ENCODE measurements at places on chromosomes 3 and 15.

GRCh38 chr3:155908086-155908485, 37.6 kb downstream of the GMPS start:
- DNase-seq: no peak

DNA sequence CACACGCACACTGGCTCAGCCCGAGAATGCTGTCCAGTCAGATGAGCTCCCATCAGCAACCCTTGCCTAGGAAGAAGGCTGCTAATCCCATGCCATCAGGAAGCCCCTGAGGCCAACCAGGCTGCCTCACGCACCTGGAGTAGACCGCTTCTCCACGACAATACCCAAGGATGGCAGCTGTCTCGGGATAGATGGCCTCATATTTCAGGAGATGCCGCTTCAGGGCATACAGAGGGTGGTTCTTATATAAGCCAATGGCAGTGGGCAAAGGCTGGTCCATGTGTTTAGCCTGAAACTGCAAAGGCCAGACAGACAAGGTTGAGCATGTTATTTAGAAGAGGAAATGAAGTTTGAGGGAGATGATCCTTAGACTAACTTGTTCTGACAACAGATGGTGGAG, 22.2 kb downstream of the XPC start:
- no peak for DNase-seq

DNA sequence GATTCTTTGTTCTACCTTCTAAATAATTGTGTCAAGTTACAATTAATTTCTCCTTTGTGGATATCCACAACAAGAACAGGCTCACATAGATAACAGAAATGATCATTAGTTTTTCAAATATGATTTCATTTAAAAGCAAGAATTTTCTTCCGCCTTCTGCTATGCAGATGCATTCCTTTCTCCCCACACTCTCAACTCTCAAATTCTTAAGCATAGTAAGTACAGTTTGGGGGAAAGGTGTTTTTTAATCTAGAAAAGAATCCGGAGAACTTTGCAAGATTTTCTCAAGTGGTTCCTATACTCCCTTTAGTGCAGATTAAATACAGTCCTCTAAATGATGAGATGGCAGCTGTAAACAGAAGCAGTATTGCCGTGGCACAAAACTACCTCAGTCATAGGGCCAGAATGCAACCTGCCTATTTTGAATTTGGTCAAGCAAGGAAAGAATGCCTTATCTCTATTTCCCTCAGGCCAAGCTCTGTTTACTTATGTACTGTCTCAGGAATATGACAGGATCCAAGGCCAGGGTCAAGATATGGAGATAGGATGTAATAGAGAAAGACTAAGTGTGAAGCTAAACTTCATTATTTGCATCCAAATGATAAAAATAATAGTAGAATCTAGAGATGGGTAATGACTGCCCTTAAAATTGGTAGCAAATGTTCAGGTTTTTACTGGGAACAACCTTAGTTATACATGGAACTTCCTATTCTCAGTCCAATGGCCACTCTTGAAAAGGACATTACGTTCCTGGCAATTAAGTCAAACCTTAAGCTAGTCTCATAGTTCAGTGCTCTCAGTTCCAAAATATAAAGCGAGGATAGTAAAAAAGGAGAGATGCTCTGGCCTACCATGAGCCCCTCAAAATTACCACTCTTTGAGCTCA, 77.3 kb upstream of the PHLDB2 start:
- DNase-seq: no peak

DNA sequence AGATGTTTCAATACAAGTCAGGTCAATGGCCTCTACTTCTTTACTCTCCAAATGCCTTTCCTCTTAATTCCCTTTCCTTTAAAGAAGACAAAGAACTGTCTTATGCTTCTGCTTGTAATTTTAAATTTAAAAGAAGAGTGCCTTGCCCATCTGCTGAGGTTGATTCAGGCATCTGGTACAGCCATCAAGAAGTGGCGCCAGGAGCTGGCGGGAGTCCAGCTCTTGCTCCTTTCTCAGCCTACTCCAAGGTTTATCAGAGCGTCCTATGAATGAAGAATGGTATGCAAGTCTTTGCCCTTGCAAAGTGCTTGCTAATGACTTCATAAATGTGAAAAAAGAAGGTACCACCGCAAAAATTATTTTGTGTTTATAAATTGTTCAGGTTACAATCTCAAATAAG, 294.6 kb upstream of the TGFBR2 start:
- DNase-seq: no peak

DNA sequence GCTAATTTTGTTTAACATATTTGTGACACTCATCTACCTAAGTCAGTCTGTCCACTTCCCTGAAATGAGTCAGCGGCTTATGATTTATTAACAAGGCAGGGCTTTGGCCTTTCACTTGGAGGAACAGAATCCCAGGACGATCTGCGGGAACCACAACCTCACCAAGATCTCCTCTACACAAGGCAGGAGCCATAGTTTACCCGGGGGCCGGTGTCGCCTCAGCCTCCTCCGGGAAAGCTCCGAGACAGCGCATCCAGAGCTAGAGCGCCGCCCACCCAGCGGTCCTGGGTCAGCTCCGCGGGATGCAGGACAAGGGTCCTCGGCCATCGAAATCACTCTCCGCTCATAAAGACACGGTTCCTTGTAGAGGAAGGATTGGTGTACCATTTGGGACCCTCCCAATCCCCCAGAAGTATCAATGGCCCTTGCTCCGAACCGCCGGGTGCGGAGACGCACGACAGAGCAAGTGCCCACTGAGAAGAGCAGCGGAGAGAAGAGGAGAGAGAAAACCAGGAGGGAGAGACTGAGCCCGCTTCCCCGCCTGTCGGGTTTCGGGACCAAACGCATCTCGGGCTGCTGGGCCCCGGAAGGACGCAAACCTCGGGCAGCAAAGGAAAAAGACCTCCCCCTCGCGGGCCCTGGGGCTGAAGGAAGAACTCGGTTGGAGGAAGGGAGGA, 13.1 kb upstream of the ALCAM start:
- no peak for DNase-seq

DNA sequence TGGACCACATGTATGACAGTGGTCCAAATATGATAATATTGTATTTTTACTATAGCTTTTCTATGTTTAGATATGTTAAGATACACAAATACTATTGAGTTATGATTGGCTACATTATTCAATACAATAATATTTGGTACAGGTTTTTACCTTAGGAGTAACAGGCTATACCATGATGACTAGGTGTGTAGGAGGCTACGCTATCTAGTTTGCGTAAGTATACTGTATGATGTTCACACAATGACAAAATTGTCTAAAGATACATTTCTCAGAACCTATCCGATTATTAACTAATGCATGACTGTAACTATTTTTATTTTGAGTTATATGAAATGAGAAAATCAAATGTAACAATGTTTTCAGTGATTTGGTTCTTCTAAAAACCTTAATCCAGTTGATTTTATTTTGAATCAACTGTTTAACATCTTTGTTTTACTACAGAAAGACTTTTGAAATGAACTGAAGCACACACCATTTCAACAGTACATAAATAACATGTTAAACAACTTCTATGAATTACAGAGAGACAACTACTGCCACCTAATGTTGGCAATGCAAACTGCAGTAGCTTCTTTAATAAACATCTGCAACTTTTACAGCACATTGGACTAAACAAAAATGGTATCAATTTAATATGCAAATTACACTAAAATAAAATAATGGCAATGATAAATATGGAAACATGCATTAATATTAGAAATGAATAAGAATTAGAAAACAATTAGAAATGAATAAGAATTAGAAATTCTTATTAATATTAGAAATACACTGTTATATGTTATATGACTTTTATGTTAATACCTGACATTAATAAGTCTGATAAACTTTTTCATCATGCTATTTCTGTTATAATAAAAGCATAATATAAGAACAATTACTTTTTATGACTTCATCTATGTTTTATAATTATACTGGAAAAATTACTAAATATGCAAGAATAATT, 255.7 kb downstream of the MBNL1 start:
- no peak for DNase-seq

Data from type B pancreatic cell (in vitro differentiated cells).